ENCODE measurements at places on chromosomes 4 and X.
A peak's percentile ranks its signal among the peaks of the same experiment; 100 is the strongest.

DNA sequence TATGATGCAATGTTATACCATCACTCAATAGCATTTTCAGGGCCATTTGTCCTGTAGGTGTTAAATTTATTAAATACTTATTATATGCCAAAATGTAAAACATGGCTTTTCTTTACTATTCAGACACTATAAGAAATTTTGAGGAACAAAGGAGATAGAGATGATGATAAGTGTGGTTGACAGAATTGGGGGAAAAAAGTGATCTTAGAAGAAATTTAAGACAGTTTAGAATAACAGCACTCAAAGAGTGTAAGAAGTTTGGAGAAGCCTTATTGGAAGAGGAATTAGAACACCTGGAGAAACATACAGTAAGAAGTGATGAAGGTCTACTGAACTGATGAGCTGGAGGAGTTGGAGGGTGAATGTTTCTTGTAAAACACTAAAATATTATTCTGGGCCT lies 12.8 kb upstream of the AFP start:
- DNase-seq, result no peak

DNA sequence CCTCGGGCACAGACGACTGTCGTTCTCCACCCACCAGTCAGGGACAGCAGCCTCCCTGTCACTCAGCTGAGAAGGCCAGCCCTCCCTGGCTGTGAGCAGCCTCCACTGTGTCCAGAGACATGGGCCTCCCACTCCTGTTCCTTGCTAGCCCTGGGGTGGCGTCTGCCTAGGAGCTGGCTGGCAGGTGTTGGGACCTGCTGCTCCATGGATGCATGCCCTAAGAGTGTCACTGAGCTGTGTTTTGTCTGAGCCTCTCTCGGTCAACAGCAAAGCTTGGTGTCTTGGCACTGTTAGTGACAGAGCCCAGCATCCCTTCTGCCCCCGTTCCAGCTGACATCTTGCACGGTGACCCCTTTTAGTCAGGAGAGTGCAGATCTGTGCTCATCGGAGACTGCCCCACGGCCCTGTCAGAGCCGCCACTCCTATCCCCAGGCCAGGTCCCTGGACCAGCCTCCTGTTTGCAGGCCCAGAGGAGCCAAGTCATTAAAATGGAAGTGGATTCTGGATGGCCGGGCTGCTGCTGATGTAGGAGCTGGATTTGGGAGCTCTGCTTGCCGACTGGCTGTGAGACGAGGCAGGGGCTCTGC lies 7.9 kb upstream of the MSANTD1 start:
- no peak for DNase-seq

DNA sequence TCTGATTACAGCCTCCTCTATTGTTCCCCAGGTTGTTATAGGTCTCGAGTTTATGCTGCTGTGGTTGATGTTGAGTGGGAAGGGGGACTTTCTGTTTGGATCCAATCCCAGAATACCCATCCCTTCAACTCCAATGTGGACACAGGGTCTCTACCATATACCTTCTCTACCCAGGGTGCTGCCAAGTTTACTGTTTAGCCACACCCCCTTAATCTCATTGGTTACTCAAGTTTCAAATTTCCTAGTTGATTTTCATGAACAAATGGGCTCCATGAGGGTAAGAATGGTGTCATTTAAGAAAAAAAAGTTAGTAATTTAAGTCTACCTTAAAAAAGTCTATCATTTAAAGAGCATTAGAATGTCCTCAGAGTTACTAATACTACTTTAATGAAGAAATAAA lies 3.6 kb upstream of the SPP1 start:
- DNase-seq, result no peak

GRCh38 chrX:19887911-19888879 lies 795 bp upstream of the SH3KBP1 start:
- peak; percentile 33 for DNase-seq

DNA sequence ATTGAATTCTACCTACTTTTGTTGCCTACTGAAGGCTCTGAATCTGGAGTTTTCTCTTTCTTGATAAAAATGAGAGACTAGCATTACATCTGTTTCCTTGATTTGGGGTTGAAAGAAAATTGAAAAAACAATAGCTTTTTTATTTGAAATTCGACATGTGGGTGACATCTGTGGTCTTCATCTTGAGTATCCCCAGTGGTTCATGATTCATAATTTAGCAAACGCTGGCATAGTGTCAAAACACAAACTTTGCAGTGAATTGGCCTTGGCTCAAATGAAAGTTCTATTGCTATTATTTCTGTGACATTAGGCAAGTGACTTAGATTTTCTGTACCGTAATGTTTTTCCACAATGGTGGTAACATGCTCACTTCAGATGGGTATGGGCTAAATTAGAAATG lies 747.6 kb downstream of the PCDH7 start:
- no peak for DNase-seq

Data from activated CD4-positive, alpha-beta T cell treated with anti-CD3 and anti-CD28 coated beads, Interleukin-2, amount 50 U/mL, for 4 hours (primary cell).